ENCODE measurements at places on chromosomes 12 and 14.
A peak's percentile ranks its signal among the peaks of the same experiment; 100 is the strongest.

DNA sequence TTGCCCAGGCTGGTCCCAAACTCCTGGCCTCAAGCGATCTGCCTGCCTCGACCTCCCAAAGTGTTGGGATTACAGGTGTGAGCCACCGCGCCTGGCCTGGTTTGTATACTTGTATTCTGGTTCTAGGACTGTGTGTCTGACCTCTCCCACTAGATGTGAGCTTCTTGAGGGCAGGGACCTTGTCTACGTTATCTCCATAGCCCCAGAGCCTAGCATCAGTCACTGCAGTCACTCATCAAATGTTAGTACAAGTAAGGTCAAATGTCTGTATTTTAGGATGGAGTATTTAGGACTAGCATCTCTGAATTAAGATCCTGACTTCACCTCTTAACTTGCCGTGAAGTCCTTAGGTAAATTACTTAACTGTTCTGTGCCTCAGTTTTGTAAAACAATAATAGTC, 2.9 kb downstream of the RILPL2 start:
- DNase-seq: no peak

- DNase-seq: no peak
Observed at GRCh38 chr12:72275526-72275925, 3.4 kb downstream of the TRHDE start.

- DNase-seq: no peak
Observed at GRCh38 chr14:94971750-94972149, 185.6 kb downstream of the DICER1 start.

DNA sequence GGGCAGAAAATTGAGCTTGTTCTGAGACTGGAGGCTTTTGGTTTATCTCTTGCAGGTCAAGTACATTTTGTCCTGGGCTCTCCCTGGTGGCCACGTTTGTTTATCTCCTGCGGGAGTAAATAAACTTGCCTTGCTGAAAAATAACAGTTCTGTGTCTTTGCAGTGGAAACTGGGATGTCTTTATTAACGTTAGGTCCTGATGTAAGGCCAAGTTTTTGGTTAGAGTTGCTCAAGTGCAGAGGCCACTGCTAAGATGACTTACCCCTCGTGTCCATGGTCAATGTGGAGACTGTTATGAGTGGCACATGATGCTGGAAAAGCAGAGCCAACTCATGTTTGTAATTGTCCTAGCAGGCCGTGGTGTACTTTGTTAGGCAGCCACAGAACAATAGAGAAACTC, 3.8 kb downstream of the PTPN11 start:
- DNase-seq: no peak

DNA sequence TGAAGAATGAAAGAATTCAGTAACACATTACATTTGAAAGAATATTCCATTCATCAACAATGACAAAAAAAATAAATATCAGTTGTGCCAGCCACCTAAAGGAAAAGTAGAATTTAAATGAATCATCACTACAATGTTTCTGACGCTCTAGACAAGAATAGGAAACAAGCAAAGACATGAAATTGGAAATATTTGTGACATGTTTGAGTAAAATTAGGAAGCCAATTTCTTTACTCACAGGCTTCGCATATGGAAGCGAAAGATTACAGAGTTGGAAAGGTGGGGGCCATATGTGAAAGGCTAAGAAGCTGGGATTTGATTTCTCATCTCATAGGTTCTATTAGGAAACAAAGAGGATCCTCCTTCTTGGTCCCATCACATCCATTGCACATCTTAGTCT, 279.0 kb downstream of the IPO8 start:
- DNase-seq: no peak

DNA sequence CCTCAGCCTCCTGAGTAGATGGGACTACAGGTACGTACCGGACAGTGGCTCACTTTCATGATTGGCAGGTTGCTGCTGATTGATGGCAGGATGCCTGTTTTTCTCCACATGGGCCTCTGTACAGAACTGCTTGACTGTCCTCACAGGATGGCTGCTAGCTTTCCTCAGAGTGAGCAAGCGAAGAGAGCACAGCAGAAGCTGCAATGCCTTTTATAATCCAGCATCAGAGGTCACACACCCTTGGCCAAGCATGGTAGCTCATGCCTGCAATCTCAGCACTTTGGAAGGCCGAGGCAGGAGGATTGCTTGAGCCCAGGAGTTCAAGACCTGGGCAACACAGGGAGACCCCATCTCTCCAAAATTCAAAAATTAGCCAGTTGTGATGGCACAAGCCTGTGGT, 31.0 kb downstream of the ARF6 start:
- DNase-seq: no peak

- DNase-seq: peak; percentile 20
Observed at GRCh38 chr12:76489737-76490136, 69.8 kb downstream of the OSBPL8 start.

- DNase-seq: no peak
Observed at GRCh38 chr14:100762901-100763300, 36.2 kb downstream of the DLK1 start.

GRCh38 chr14:32254952-32255679, 52.0 kb upstream of the RNU6-8 start:
- DNase-seq: peak; percentile 68

- peak; percentile 27 for DNase-seq
Observed at GRCh38 chr12:109581856-109582255, 8.3 kb downstream of the MVK start.

- DNase-seq: no peak
Observed at GRCh38 chr12:24306001-24306400, 356.5 kb upstream of the SOX5 start.

DNA sequence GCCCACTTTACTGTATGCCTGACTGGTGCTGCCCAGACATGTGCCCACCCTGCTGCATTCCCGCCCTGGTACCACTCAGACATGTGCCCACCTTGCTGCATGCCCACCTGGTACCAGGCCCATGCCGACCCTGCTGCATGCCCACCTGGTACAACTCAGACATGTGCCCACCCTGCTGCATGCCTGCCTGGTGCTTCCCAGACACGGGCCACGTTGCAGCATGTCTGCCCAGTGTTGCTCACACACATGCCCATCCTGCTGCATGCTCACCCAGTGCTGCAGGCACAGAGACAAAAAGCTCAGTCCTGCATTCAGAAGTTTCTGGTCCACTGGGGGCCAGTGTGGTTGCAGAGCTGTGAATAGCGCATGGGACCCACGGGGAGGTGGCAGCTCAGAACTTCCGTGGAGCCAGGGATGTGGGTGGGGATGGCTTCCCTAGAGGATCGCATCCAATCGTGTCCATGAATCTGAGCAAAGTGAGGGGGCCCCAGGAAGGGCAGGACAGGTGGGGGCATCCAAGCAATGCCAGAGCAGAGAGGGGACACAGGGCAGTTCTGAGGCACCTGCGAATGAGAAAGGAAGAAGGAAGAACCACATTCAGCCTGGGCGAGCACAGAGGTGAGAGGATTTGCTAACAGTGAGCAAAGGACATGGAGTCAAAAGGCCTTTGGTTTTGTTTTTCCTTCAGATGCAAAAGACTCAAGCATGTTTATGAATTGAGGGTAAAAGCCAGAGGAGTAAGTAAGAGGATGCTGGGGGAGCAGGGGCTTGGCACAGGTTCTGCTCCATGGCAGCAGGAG, 175.9 kb upstream of the C14orf180 start:
- no peak for DNase-seq

- no peak for DNase-seq
Observed at GRCh38 chr12:116885491-116885890, 4.2 kb upstream of the HRK start.

GRCh38 chr12:46771268-46771827, 54.4 kb downstream of the SLC38A4 start:
- no peak for DNase-seq

DNA sequence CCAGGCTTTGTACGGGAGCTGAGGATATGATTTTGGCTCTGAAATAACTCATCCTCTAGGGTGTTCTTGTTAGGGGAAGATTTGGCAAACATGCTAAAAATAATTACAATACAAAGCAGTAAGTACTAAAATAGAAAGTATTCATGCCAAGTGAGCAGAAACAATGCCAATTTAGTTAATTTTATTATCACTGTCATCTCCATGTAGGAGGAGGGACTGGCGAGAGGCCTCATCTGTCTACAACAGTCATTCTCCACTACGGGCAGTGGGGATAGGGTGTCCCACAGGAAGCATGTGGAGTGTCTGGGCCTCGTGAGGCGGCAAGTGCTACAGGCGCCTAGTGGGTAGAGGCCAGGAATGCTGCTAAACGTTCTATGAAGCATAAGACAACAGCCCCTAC, 3.3 kb downstream of the ISM2 start:
- DNase-seq: no peak

DNA sequence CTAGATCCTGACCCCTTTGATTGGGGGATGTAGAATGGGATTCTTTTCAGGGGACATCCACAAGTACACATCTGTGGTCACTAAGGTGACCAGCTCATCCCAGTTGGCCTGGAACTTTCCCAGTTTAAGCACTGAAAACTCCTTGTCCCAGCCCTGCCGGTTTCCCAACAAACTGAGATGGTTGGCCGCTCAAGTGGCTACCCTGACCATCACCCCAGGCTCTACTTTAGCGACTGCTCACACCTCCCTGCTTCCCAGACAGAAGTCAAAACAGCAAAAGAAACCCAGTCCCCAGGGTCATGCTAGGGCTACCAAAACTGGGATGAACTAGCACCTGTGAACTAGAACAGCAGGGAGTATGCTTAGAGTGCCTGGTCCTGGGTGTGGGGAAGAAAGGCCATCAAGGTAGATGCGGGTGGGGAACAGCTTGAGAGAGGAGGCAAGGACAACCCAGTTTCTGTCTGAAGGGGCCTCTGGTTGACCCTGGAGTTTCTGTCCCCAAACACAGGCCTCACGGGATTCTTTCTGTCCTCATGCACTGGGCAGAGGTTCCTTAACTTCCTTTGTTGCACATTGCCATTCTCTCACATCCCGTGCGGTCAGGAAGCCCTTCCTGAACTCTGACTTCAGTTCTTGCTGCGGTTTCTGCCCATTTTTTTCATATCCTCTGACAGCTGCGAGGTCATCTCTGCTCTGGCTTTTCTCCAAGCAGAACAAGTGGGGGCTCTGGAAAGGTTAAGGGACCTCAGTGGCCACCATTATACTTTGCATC, 1.6 kb downstream of the LTB4R start:
- peak; percentile 18 for DNase-seq

- no peak for DNase-seq
Observed at GRCh38 chr14:50015716-50016115, 100.7 kb downstream of the VCPKMT start.

DNA sequence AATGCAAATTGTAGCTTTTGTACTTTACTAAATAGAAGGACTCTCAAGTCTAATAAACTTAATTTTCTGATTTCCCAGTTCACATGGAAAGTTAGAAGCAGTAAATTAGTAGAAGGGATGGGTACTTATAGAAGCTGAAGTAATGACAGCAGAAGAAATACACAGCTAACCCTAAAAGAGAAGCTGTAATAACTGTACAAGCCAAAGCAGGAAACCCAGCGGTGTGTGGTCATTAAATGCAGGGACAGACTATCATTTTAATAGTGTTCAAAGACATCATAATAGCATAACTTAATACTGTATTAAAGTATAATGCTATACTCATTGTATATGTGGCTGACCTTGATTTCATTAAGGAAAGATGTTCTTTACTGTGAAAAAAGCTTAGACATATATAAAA, 74.9 kb downstream of the PCNX1 start:
- no peak for DNase-seq

- DNase-seq: no peak
Observed at GRCh38 chr14:76774821-76775694, 13.8 kb downstream of the VASH1 start.

DNA sequence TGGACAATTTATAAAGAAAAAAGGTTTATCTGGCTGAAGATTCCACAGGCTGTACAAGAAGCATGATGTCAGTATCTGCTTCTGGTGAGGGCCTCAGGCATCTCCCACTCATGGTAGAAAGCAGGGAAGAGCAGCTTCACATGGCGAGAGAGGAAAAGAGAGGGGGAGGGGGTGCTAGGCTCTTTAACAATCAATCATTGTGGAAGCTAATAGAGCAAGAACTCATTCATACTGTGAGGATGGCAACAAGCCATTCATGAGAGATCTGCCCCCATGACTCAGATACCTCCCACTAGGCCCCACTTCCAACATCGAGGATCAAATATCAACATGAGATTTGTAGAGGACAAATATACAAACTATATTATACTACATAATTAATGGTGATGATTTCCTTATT, 361.9 kb upstream of the FAR2 start:
- peak; percentile 68 for DNase-seq

DNA sequence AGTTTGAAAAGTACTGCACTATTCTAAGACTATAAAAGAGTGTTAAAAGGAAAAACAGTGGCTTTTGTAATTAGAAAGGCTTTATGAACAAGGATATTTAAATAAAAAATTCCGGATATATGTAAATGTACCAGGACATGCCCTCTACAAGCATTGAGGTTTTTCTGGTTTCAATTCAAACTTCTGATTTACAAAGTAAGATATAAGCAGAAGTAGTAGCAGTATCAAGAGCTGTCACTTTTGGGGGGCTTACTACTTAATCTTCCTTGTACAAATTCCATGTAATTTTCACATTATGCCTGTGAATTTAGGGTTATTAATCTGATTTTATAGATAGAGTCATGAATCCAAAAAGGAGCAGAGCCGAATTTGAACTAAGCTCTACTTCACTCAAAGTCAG, 170.3 kb upstream of the ATP2B1 start:
- DNase-seq: no peak

GRCh38 chr12:51399891-51400290, 8.7 kb upstream of the GALNT6 start:
- no peak for DNase-seq

DNA sequence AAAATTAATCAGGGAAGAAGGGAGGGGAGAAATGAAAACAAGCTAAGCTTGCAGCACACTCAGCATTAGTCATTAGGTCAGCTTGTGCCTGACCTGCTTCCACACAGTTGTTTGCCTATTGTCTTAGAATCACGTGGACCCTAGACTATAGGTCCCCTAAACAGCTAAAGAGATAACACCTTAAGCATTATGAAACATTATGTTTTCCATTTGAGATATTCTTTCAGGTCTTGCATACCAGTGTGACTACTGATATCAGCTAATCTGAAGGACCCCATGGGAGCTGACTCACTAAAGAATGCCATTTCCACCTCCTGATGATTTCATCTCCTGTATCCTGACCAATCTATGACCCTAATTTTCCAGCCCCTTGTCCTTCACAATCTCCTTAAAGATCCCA, 154.1 kb upstream of the FUT8 start:
- peak; percentile 72 for DNase-seq

GRCh38 chr14:61466905-61467280, 145.5 kb downstream of the PRKCH start:
- DNase-seq: no peak

- DNase-seq: no peak
Observed at GRCh38 chr12:115400011-115400410, 716.0 kb upstream of the TBX3 start.

DNA sequence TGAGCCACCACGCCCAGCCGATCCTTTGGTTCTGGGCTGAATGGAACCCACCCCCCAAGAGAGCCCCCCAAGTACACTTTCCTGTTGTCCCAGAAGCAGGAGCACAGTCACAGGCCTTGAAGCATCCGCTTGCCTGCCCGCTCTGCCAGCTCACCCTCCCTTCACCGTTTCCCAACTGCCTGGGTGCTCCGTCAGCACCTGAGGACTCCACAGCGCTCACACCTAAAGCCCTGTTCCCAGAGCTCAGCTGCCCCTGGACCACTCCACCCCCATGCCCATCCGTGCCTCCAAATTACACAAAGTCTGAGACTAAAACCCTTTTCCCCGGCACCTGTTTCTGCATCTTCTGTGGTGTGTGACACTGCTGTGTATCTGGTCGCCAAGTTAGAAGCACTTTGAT, 44.3 kb upstream of the TRAF3 start:
- DNase-seq: no peak

- no peak for DNase-seq
Observed at GRCh38 chr14:24789378-24789884, 155.4 kb upstream of the GZMB start.

GRCh38 chr14:24965934-24966578, 83.9 kb downstream of the STXBP6 start:
- DNase-seq: peak; percentile 7

- no peak for DNase-seq
Observed at GRCh38 chr12:75161488-75161887, 48.2 kb downstream of the KCNC2 start.

Measured in brain microvascular endothelial cell (primary cell).